ENCODE measurements at places on chromosomes 11 and 22. TPM values are rescaled to one million over a fixed set of nuclear protein-coding genes. Genes with fewer than 3 reads are reported as not detected.

- no peak for DNase-seq
Observed at GRCh38 chr22:30347255-30347892, 9.3 kb downstream of the SF3A1 start.

GRCh38 chr11:72334651-72335050, 90.7 kb upstream of the PHOX2A start:
- DNase-seq, result no peak

GRCh38 chr11:112931703-112932102, 29.5 kb upstream of the NCAM1 start:
- no peak for DNase-seq

- peak; percentile 62 for DNase-seq
Observed at GRCh38 chr22:46734830-46735453, 3.1 kb downstream of the CERK start.

- DNase-seq, result no peak
Observed at GRCh38 chr11:29333993-29334775, 682.6 kb downstream of the KCNA4 start.

Gene MUC6
- not detected for total RNA-seq

DNA sequence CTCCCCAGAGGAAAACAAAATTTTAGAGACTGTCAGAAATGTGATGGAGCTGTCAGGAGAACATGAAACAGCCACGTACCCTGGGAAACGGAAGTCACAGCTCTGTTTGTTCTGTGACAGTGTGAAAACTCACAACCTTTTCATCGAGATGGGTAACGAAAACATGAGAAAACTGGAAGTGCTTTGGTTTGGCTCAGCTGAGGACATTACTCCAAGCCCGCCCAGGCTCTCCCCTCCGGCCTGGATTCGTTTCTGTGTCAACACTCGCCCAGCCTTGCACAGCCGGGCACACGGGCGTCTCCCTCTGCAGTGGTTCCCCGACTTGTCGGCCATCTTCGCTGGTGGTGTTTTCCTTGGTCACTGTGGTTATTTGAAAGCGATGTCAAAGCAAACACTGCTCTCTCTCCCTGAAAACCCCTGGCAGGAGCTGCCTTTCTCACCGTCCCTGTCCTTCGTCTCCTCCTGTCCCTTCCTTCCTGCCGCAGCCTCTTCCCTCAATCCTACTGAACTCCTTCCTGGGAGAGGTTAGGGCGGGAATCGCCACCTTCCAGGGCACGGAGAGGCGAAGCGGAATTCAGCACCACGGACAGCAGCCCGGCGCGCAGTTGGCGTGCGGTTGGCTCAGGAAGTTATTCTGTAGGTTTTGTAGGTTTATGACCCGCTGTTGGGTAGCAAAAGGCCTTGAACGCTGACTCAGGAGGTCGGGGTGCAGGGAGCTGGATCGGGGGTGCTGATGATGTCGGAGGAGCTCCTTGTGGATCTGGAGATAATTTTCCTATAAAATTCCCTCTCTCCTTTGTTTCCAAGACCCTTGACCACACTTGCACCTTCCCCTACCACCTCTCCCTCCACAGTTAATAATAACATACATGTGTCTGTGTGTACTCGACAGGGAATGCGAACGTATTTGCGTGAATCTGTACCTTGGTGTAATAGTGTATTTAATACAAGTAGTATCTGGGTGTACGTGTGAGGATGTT, 13.1 kb upstream of the RPS19BP1 start:
- peak; percentile 63 for DNase-seq

GRCh38 chr11:82731691-82732277, 1.9 kb downstream of the FAM181B start:
- no peak for DNase-seq

DNA sequence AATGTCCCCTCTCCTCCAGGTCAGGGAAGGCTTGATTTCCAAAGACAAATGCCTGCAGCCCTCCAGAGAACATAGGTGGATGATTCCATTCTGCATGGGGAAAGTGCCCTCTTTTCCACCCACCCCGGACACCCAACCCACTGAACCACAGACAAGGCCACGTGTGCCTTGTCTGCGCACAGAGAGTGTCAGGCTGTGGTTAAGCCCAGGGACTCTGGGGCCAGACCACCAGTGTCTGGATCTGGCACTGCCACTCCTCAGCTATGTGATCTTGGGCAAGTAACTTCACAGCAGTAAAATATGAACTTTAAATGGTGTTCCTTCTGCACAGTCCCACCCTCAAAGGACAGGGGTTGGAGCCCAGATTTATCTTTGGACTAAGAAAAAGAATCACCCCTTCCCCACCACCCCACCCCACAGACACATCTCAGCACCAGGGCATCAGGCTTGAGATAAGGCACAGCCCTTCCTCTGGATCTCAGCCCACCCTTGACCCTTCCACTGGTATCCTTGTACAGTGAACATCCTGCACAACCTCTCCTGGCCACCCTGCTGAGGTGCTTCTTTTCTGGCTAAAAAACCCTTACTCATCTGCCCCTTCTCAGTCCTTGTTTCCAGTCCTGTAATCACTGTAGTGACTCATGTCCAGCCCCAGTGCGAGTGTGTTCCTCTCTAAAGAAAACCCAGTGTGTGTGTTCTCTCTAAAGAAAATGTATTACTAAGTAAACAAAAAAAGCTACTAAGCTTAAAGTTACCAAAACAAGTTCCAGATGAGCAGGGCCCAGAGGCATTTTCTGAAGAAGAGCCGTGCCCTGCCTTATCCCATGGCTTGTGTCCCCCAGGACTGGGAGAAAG, 1.9 kb upstream of the PTGDR2 start:
- DNase-seq, result no peak

Gene LIF
- total RNA-seq, result not detected

Gene APOL3
- total RNA-seq, result 175 TPM

Gene HEPN1
- not detected for total RNA-seq

DNA sequence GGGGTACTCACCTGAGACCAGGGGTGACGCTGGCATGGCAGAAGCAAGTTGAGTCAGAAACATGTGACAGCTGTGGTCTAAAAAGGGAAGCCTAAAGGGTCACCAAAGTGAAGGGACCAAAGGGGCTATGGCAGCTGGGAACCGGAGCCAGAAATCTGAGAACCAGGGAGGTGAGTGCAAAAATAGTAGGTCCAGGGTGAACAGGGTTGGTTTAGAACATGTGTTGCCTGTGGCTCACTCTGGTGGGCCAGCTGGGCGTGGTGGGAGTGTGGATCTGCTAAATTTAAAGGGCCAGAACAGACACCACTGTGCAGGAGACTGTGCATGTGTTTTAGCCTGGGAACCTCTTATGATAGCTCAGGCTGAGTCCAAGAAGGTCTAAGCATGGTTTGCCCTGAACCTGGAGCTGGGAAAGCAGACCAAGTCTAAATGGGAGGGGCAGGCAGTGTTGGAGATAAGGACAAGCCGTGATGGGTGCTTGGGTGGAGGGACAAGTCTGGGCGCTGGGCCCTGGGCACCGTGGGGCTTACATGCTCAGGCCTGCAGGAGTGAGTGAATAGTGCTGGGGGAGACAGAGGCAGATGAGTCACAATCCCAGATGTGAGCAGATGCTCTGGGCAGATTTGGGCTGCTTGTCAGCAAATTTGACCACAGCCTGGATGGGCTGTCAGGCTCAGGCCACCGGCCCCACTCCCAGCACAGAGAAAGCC, 41.4 kb upstream of the ZBED5 start:
- no peak for DNase-seq

Gene IRF7
- total RNA-seq, result 144 TPM

- DNase-seq, result no peak
Observed at GRCh38 chr22:44353041-44353440, 40.3 kb upstream of the SHISAL1 start.

DNA sequence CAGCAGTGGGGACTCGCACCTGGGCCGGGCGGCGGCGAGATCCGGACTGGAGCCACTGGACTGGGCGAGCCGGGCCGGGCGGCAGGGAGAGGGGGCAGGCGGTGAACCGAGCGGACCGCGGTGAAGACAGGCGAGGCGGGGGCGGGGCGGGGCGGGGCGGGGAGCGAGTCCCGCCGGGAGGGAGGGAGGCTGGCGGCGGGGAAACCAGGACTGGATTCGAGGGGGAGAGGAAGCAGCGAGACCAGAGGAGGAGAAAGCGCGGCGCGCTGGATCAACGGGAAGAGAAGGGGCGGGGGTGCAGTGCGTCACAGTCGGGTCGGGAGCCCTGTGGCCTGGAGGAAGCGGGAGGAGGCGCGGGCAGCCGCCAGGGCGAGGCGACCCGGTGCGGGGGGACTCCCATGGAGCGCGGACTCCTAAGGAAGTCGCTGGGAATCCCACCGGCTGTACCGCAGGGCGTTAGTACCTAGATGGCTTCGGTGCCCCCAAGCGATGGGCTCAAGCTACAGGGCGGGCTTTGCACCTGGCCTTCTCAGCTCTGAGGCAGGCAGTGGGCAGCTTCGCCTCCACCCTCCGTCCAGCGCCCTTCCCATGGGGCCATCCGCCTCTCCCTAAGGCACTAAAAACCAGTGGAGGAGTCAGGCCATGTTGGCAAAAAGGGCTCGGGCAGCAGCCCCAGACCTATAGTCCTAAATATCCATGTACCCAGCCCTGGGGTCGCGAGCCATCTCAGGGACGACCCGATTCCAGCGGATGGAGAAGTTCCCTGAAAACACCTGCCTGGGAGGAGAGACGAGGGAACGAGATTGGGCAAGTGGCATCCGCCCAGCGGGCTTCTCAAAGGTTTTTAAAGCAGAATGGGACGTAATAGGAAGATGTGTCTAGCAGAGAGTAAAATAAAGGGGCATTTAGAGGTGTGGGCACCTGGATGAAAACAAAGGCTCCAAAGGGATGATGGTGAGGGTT, at the start of gene TMEM121B:
TSS of gene TMEM121B (minus strand) at position 128 of the 963 bp plus-strand sequence. CDS start 233 bp downstream, outside the sequence.
- DNase-seq, result no peak

- DNase-seq, result no peak
Observed at GRCh38 chr11:64518928-64519327, 72.1 kb upstream of the SLC22A12 start.

DNA sequence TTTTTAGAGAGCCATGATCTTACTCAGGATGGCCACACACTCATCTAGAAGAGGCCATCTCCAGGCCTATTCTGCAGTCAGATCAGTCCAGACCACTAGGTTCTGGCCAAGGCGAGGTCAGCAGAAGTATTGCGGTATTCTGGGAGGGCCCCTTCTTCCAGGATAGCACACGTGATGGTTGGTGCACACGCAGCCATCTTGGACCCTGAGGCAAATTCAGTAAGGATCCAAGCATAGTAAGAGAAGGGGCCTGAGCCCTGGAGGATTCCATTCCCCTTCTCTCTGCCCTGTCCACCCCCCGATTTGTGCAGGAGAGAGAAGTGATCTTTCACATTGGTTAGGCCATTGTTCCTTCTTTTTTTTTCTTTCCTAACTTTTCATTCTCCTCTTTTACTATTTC, 957.9 kb downstream of the BRD1 start:
- DNase-seq, result no peak

DNA sequence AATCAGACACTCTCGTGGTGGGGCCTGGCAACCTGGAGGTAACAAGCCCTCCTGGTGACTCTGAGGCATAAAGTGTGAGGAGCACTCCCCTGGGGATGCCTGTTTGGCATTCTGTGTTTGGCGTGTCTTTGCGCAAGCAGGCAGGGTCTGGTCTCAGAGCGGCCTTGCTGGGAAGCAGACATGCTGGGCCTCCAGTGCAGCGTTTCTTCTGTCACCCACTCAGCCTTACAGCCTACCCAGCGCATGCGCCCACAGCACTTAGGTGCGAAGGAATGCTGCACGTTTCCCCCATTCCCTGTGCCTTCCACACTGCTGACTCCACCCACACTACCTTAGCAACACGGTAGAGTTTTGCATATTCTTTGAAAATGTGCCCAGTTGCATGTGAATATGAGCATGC, 7.4 kb upstream of the CXCR5 start:
- no peak for DNase-seq

DNA sequence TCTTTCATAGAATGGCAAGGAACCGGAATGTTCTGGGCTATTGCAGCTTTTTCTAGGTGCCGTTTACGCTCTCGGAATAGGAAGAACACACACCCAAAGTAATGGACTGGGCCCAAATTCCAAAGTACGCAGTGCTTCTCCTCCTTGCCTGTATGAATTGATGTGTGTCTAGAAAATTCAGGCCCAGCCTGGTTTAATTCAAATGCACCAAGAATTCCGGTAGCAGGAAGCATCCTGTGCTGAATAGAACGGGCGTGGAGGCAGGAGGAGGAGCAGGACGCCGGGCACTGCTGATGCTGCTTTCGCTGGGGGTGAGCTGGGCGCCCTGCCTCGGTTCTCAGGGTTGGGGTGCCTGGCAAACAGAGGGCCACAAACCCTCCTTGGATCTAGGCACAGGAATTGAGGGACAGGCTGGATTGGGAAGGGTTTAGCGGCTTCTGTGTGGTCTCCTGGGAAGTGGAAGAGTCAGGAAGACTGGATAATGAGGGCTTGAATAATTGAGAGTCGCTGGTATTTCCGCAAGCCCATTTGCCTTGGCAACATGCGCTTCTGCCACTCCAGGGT, 2.0 kb downstream of the PARVB start:
- DNase-seq, result no peak

Gene PATE4
- not detected for total RNA-seq

GRCh38 chr11:133388975-133389568, 143.2 kb downstream of the OPCML start:
- no peak for DNase-seq

DNA sequence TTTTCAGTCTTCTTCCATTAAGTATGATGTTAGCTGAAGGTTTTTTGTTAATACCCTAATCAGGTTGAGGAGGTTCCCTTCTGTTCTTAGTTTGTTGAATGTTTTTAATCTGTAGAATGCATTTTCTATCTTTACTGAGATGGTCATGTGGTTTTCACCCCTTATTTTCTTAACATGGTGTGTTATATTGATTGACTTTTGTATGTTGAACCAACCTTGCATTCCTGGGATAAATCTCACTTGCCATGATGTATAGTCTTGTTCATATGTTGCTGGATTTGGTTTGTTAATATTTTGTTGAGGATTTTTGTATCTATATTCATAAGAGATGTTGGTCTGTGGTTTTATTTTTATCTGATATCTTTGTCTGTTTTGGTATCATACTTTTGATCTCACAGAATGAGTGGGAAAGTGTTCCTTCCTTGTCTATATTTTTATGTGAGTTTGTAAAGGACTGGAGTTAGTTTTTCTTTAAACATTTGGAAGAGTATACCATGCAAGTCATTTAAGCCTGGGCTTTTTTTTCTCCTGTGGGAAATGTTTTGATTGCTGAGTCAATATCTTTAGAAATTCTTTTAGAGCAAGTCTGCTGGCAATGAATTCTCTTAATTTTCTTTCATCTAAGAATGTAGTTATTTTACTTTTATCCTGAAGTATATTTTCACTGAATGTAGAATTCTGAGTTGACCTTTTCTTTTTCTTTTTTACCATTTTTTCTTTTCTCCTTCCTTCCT, 5.5 kb upstream of the P4HA3 start:
- DNase-seq, result no peak

- no peak for DNase-seq
Observed at GRCh38 chr22:47213571-47214230, 451.3 kb downstream of the TBC1D22A start.

GRCh38 chr22:46674367-46674781, 54.2 kb downstream of the GRAMD4 start:
- DNase-seq, result peak; percentile 85

Gene HTR3A
- not detected for total RNA-seq

DNA sequence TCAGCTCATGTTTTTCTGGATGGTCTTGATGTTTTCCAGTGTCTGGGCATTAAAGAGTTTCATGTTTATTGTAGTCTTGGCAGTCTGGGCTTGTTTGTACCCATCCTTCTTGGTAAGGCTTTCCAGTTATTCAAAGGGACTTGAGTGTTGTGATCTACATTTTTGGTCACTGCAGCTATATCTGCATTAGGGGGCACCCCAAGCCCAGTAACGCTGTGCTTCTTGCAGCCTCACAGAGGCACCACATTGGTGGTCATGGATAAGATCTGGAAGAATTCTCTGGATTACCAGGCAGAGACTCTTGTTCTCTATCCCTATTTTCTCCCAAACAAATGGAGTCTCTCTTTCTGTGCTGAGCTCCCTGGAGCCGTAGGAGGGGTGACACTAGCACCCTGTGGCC, 451.5 kb upstream of the FAT3 start:
- DNase-seq, result no peak
